ENCODE measurements at places on chromosomes 4 and X.
A peak's percentile ranks its signal among the peaks of the same experiment; 100 is the strongest.

GRCh38 chr4:112003231-112003907, 141.9 kb upstream of the FAM241A start:
- DNase-seq, result no peak

DNA sequence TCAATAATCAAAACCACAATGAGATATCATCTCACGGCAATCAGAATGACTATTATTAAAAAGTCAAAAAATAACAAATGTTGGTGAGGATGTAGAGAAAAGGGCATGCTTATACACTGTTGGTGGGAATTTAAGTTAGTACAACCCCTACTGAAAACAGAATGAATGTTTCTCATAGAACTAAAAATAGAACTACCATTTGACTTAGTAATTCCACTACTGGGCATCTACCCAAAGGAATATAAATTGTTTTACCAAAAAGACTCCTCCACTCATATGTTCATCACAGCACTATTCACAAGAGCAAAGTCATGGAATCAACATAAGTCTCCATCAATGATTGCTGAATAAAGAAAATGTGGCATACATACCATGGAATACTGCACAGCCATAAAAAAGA, 278.1 kb upstream of the ARSJ start:
- DNase-seq, result no peak

DNA sequence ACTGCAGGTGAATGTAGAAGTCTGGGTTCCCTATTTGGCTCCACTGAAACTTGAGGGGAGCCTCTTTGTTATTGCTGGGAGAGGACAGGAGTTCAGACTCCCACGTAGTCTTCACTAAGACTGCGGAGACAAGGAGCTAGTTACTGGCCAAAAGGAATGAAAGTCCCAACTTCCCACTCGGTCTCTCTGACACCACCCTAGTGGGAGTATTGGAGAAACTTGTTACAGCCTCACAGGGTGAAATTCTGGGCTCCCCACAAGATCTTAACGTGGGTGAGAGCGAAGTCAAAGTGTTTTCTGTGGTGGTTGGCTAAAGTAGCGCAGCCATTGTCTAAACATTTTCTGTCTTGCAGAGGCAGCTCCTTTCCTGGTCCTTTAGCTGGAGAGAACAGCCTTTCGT, 13.5 kb downstream of the MYOZ2 start:
- DNase-seq, result no peak

DNA sequence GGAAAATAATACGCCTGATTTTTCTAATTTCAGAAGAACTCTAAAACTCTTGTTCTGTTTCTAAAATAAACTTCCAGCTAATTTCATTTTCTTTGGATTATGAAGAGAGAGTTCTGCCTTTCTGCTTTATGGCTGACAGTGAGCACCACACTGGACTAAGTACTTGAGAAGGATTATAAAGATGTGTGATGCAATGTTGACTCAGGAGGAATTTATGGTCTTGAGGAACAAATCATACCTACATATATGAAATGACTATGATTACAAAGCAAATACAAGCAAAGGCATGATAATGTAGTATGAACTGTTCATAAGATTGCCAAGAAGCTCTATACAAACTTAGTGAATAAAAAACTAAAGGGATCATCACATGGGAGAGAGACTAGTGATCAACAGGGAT, 13.0 kb upstream of the SLC25A5 start:
- no peak for DNase-seq

- DNase-seq, result peak; percentile 20
These were observed 31.5 kb downstream of the WWC2 start for GRCh38 chr4:183130328-183131155.

- peak; percentile 40 for DNase-seq
These were observed 39.1 kb upstream of the NSUN7 start for GRCh38 chr4:40710484-40711254.

- DNase-seq, result no peak
These were observed 152.7 kb downstream of the TEX11 start for GRCh38 chrX:70755850-70756249.

- DNase-seq, result no peak
These were observed 171.1 kb downstream of the ZNF330 start for GRCh38 chr4:141391771-141392170.

DNA sequence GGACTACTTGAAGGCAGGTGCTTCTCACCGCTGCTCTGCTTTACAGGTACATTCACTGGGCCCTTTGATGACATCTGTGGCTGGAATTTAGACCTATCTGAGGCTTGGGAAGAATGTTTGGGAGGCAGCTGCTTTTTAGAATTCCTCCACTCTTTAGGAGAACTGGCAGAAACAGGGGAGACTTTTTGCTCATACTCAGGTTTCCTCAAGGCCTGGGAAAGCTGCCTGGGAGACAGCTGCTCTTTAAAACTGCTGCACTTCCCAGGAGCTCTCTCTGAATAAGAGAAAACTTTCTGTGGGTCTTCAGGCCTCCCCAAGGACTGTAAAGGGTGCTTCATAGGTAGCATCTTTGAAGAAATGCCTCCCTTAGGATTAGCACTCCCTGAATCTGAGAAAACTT, 14.3 kb downstream of the CT47C1 start:
- no peak for DNase-seq

- peak; percentile 94 for DNase-seq
These were observed 67.9 kb downstream of the PPP3CA start for GRCh38 chr4:101279377-101279871.

- DNase-seq, result no peak
These were observed 197.8 kb downstream of the AFF2 start for GRCh38 chrX:148698221-148698620.

GRCh38 chr4:119317990-119318389, 3.9 kb downstream of the FABP2 start:
- no peak for DNase-seq

DNA sequence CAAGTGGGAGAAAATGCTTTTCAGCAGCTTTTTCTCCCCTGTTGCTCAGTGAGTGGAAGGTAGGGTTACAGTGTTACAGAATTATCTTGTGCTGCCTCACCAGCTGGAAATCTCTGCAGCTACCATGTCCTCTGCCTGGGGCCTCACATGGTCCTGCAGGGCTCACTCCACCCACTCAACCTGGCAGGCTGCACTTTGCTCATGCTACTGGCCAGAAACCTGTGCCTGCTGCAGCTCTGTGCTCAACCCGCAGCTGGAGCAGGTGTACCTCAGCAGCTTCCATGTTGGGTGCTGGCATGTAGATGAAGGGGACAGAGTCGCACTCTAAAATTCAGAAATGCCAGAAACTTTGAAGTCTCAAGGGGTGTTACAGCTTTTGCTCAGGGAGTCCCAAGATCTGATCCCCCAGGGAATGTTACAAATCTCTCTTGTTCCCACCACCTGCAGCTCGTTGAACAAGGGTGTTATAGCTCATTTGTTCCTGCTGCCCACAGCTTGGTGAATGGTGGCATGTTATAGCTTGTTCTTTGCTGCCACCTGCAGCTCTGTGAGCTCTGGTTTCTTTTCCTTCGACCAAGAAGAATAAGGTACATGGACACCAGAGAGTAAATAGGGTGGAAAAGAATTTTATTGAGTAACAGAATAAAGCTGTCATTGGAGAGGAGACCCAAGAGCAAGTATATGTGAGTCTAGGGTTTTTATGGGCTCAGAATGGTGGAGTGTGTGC, 845.8 kb downstream of the TECRL start:
- DNase-seq, result no peak

GRCh38 chr4:25842229-25842845, 20.5 kb downstream of the SEL1L3 start:
- DNase-seq, result no peak

DNA sequence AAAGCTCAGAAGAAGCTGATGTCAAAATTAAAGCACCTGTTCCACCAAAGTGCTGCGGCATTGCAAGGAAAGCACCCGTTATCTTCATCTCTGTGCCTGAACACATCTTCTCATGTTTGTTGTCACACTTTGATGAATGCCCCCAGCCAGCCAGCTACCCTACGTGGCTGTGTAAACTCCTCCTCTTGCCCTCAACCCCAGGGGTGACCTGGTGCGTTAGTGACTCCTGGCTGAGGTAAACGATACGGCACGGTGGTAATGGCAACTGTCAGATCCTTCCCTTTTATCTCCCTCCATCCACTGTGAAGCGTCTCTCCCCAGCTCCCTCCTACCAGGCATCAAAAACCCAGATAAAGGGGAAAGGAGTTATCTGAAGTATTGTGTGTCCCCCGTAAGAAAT, 90.6 kb upstream of the WWC2 start:
- DNase-seq, result no peak

- no peak for DNase-seq
These were observed 15.1 kb downstream of the RAPGEF2 start for GRCh38 chr4:159117968-159118367.

DNA sequence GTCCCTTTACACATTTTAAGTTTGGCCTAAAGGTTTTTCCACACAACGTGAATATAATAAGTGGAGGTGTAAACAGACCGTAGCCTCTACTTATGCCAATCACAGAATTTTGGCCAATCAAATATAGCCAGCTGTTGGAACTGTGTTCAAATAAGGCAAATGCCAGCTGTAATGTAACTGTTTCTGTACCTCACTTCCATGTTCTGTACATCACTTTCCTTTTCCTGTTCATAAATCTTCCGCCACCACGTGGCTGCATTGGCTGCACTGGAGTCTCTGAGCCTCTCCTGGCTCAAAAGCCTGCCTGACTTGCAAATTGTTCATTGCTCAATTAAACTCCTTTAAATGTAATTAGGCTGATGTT, 105.1 kb upstream of the SMIM31 start:
- no peak for DNase-seq

DNA sequence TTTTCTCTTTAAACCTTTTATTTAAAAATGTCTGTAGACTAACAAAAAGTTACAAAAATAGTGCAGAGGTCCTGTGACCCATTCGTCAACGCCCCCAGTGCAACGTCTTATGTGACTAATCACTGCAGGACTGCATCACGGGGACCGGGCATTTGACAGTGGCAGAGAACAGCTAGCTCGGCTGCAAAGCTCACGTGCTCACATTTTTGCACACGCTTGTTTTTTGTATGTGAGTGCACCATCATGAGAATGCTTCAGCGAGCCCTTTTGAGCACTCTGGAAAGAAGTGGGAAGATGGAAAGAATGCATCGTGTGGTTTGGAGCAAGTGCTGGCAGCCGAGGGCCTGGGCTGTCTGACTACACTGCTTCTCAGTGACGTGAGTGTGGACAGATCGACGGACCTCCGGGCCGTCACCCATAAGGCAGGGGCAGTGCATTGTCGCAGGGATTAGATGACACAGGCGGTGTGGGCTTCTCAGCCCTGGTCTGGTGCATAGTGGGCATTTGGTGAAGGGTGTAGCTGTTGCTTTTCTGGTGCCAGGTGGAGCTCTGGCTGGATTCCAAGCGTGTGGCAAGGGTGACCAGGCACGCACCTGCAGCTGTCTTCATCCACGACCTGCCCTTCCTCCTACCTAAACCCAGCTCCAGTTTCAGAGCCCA, 17.7 kb downstream of the SPON2 start:
- DNase-seq, result no peak

DNA sequence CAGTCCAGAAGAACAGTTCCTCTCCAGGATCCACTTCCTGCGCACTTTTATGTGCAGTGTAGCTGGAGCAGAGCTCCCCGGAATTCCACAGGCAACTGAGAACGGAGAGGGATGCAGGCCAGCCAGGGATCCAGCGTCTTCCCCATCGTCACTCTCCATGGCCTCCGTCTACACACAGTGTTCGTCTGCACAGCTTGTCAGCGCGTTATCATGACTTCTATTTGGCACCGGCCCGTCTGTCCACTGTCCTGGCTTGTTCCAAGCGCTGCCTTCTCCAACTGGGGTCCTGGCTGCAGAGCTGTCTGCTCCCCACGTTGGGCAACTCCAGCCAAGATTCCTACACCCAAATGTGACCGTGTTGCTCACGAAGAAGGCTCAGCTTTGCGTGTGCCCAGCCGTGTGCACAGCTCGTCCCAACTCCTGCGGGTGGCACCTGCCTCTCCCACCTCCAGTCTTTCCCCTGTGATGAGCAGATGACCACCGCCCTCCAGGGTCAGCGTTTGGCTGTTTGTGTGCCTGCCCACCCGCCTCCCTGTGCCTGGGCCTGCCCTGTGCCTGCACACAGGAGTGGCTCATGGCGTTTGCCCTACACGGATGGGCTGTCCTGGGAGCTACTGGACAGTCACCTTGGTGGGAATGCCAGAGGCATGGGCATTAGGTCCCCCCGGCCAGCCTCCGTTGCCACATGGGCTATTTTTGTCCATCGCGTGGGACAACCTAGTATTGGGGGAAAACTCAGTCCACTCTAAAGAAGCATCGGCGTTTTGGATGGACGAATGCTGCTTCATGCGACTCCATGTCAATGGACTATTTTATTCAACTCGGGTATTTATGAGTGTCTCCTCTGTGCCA, 2.2 kb upstream of the CTBP1 start:
- no peak for DNase-seq

DNA sequence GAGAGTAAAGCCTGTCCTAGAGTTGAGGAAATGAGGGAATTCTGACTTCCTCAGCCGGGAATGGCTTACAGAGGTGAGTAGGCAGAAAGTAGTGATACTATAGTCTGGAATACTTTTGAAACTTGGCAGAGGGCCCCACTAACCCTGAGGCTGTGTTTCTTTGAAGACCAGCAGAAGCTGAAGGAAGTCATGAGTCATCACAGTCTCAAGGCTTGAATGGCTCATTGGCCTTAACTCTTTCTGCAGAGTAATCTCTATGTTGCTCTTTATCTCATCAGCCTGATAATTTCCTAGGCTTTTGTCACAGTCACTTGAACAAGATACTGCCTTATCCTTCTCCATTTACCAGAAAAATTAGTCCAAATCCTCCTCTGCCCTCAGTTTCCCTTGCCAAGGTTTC, 80.8 kb downstream of the ANKRD50 start:
- DNase-seq, result peak; percentile 91

DNA sequence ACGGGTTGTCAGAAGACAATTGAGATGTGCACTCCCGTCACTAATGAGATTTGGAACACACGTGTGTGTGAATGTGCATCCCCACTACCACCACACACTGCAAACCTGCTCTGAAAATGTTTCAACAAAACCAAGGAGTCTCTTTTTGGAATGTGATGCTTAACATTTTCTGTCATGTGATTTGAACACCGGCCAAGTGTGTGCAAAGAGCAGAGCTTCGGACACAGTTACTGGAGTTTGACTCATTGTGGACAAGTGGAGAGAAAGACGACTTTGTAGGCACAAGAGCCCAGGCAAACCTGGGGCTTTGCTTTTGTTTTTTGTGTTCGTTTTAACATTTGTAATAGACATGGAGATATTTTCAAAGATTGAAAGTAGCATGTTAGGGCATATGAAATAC, 49.2 kb downstream of the CCKAR start:
- DNase-seq, result peak; percentile 19

DNA sequence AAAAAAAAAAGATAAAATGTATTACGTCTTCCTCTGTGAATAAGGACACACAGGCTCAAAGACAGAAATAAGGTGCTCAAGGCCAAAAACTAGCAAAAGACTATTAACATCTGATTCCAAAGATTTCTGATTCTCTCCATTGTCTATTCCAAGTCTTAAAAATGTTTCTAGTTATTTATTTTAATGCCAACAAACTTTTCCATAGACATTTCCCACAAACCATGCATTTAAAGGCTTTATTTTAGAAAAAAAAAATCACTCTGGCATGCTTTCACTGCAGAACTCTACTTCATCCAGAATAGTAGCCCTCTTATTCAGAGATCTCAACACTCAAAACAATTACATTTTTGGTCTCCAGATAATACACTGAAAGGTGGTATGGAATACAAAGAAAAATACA, 545.0 kb upstream of the TENM3 start:
- DNase-seq, result no peak
